Tongue (tissue), 3 donors: ENCODE measurements at places on chromosomes 12 and 14. TPM values are rescaled to one million over a fixed set of nuclear protein-coding genes. Genes with fewer than 3 reads are reported as not detected.

The CKAP4 gene
- total RNA-seq: 72.4 TPM

DNA sequence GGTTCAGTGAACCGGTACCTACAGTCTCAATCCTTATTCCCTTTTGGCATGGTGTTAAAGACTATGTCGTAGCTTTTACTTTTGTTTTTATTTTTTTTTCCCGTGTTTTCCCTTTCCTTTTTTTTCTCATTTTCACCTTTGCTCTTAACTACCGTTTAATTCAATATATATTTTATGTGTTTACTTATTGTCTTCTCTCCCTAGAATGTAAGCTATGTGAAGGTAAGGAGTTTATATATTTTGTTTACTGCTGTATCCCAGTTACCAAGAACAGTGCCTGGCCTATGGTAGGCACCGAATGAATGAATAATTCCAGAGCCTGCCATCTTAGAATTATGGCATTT is 261 bp upstream of the MLH3 start:
- no peak for DNase-seq

- DNase-seq: no peak
Measured at GRCh38 chr12:130973906-130974305, 20.2 kb downstream of the ADGRD1 start.

GRCh38 chr14:55813630-55814029 is 233.6 kb downstream of the KTN1 start:
- no peak for DNase-seq

GRCh38 chr12:104189915-104190555 is 25.5 kb upstream of the TXNRD1 start:
- DNase-seq: no peak

DNA sequence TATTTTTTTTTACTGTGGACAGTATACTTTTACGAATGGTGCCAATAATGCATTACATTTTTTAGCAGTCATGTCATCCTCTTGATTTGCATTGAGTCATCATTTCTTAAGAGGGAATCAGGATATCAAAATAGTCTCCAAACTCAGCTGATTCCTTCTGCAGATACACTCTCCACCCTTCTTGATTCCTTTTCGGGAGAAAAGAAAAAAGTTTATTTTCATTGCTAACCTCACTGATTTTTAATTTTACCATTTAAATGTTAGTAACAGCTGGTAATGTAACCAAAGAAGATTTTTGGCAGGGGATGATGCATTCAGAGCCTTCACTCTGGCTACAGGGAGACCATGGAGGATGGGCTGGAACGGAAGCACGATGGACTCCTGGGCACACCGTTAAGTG is 47.5 kb downstream of the MRPL42 start:
- no peak for DNase-seq

The CCDC184 gene
- 1.2 TPM for total RNA-seq

DNA sequence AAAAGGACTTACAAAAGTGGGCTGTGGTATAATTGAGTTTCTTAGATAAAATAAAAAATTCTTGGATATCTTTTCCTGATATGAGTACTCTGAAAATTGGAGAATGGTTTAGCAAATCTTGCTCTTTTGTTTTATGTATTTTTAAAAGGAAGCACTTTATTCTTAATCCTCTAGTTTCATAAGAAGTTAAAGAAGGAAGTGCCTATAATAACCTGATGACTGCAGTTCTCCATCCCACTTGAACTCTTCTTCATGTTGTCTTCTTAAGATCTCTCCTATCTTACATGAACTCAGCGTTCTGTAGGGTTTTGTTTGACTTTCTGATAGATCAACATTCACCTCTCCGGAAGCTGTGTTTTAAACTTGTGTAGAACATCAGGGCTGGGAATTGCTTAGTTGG is 271.0 kb downstream of the ERC1 start:
- no peak for DNase-seq

DNA sequence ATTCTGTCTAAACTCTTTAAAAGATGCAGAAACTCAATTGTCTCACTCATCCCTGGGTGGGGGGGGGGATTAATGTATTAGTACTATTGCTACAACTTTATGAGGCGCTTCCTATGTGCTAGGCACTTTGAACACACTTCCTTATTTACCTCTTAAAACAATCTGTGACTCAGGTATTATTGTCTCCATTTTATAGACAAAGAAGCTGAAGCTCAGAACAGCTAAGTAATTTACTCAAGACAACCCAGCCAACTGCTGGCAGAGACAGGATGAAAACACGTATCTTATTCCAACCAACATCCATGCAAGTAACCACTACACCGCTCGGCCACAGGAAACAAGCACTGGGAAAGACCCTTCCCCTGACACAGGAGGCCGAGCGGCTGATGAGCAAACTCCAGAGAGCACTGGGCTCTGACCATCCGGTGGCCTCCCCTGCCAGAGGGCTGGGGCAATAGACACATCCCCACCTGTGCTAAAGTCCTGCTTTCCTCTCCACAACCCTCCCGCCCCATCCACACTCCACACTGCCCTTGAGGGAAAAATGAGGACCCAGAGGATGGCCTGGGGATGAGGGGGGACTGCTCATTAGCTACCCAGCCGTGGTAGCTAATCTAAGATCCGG is 244.2 kb downstream of the DPF3 start:
- no peak for DNase-seq

The TAS2R8 gene
- not detected for total RNA-seq

- DNase-seq: peak; percentile 76
Measured at GRCh38 chr12:64042911-64043310, 179.2 kb downstream of the KICS2 start.

DNA sequence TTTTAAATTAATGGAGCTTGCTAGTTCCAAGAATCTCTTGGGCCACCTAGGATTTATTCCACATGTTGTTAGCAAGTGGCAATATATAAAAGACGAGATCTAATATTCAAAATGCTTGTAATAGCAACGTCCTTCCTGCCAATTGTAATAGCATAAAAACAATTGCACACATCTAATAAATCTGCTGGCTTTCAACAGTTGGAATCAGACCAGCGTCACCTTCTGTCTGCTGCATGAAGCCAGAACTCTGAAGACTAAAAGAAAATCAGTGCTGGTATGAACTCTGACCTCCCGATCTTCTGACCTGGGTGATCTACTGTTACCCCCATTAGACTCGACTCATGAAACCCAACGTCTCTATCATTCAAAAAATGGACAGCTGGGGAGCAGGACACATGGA is 100.6 kb downstream of the DIO2 start:
- no peak for DNase-seq

- no peak for DNase-seq
Measured at GRCh38 chr12:38746744-38747143, 158.6 kb downstream of the CPNE8 start.

The RNASE7 gene
- total RNA-seq: 1.2 TPM

DNA sequence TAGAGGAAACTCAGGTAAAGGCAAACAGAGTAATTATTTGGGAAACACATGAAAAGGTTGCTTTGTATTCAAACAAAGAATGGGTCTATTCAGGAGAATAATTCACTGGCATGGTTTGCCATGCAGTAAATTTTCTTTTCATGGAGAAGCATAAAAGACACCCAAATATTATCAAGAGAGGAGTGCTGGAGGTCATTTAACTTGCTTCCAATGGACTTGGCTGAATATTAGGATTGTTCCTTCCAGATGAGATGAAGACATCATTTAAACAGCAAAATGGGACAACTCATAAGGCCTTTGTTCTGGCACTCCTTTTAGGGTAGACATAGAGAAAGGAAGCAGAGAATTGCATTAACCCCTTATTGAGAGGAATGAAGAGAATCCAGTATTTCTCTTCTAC is 38.7 kb downstream of the WIF1 start:
- no peak for DNase-seq

The NID2 gene
- 91.7 TPM for total RNA-seq

- DNase-seq: peak; percentile 97
Measured at GRCh38 chr14:90399541-90400444, 3.0 kb downstream of the CALM1 start.

- DNase-seq: no peak
Measured at GRCh38 chr14:67391268-67391667, 20.7 kb downstream of the PLEK2 start.

DNA sequence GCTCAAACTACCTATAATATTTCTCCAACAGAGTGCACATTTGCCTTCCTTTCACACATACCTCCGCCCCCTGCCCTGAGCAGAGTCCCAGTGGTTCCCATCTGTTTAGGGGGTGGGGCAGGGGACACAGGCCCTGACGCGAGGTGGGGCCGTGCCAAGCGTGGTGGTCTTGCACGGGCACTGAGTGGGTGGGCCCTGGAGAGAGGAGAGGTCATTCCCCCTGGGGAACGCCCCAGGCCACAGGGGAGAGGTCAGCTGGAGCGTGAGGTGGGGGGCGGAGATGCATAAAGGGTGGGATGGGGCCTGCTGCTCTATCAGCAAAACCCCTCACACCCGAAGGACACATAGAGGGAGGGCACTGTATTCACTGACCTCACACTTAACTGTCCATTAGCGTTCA is 441.9 kb downstream of the TMEM121 start:
- DNase-seq: no peak
